ENCODE measurements at places on chromosomes 6 and 20.
A peak's percentile ranks its signal among the peaks of the same experiment; 100 is the strongest.

DNA sequence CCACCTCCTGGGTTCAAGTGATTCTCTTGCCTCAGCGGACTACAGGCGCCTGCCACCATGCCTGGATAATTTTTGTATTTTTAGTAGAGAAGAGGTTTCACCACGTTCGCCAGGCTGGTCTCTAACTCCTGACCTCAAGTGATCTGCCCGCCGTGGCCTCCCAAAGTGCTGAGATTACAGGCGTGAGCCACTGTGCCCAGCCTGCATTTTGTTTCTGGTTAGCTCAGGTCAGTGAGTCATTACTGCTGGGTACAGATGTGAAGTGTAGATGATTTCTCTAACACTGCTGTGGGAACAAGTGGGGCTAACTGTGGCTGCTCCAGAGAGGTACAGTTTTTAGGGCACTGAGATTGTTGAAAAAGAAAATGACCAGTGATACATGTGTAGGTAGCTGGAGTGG, 188.6 kb downstream of the PRL start:
- peak; percentile 20 for DNase-seq

GRCh38 chr6:27130668-27131428, 116.7 kb upstream of the PRSS16 start:
- DNase-seq, result no peak

DNA sequence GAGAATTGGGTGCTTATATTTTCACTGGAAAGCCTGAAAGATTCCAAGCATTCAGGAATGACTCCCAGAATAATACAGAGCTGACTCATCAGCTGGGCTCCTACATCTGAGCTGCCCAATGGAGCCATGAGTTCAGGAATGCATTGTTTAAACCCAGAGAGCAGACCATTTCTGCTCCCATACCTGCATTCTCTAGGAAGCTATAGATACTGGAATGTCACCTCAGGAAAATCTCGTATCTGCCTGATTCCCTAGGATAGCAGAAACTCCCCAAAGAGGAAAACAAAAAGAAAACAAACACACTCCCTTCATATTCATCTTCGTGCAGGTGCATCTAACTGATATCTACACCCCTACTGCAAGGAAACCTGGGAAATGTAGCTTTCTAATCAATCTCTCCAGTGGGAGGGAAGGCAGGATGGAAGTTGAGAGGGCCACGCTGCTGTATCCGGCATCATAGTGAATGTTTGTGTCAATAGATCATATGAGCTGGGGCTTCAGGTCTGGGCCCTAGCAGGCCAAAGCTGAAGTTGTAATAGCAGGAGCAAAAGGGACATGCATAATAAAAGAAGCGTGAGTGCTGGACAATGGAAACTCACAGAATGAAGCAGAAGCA, 8.2 kb upstream of the SLC2A12 start:
- DNase-seq, result peak; percentile 69

DNA sequence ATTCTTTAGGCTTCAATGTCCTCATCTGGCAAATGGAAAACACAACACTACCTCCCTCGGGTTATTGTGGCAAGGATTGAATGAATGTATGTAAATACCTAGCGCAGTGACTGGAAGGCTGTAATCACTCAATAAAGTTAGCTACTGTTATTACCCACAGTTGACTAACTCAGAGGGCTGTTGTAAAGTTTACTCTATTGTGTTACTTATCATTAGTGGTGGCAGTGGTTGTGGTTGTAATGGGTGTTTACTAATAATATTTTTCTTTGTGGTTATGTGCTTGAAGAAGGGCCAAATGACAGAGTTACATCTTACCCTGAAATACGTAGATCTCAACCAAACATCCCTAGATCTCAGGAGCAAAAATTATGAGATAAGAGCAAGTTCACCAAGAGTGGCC, 42.0 kb upstream of the PXDC1 start:
- no peak for DNase-seq

- no peak for DNase-seq
These were observed 49.2 kb downstream of the FAM217A start for GRCh38 chr6:4029687-4030086.

GRCh38 chr6:5208471-5208971, 52.2 kb downstream of the LYRM4 start:
- DNase-seq, result no peak

DNA sequence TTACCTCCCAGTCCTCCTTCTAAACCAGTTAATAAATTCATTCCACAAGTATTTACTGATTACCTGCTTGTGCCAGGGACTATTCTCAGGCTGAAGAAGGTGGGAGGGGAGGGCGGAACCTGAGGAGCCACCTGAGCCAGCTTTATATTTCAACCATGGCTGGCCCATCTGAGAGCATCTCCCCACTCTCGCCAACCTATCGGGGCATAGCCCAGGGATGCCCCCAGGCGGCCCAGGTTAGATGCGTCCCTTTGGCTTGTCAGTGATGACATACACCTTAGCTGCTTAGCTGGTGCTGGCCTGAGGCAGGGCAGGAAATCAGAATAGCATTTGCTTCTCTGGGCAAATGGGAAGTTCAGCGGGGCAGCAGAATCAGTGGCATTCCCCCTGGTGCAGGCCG, 4.9 kb upstream of the AAR2 start:
- no peak for DNase-seq

DNA sequence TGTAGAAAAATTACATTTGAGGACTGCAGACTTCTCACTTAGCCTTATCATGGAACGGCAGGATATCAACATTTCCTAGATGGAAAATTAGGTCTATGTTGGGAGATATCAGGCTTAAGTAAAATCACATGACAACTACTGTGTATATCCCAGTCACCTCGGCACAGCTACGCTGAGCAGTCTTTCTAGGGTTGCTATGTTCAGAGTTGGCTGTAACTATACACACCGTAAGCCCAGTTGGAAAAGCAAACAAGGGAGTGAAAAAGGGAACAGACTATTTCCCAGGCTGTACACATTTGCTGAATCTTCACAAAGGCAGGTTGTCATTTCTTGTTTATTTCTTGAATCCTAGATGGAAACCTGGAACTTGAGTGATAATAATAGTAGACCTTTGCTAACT, 80.7 kb upstream of the PTPRK start:
- DNase-seq, result peak; percentile 77

DNA sequence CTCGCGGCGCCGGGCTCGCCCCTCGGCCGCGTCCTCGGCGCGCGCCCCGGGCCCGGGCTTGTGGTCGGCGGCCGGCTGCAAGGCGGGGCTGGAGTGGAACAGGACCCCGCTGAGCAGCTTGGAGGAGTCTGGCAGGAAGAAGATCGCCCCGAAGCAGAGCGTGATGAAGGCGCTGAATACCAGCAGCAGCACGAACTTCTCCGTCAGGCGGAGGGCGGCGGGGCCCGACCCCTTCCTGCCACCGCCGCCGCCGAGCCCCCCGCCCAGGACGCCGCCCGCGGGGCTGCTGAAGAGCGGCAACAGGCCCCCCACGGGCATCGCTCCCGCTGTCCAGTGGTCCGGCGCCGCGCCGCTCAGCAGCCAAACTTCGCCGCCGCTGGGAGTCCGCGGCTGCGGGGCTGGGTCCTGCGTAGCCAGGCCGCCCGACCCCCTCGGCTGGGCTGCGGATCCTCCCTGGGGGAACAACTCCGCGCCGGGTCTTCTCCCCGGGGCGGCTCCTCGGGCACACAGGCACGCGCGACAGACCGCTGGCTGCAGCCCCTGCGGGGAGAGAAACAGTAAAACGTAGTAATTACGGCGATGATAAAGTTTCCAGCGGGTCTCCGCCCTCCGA, 707 bp downstream of the MAN1A1 start:
- DNase-seq, result no peak

DNA sequence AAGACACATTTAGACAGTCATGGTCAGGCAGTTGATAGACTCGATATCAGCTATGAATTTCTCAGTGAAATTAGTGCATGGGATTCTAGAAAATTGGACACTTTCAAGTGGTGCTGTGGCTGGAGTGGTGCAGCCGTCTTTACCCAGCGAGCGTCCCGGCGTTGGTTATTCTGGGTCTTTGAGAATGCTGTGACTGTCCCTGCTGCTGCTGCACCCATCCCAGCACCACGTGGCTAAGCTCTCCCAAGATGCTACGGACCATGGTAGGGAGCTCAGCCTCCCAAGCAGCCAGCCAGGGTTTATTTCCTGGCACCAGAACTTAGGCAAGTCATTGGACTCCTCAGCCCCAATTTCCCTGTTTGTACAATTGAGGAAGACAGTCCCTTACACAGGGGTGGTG, 147.2 kb upstream of the RPS6KA2 start:
- no peak for DNase-seq

- DNase-seq, result no peak
These were observed 10.8 kb upstream of the SNHG17 start for GRCh38 chr20:38445901-38446425.

DNA sequence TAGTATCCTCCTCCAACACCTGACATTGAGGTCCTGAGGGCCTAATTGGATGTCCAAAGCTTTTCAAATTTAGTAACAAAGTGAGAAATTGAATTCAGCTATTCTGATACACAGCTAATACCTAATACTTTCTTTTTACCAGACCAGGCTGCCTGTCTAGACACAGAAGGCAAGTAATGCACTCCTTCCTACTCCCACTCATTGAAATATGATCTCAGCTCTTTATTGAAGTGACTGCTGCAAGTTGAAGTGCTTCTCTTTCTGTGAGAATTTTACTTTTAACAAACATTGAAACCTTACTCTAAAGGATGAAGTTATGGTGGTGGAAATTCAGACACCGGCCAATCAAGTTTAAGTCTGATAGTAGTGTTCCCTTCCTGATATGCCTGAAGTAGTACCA, 90.8 kb upstream of the OGFRL1 start:
- DNase-seq, result peak; percentile 81

DNA sequence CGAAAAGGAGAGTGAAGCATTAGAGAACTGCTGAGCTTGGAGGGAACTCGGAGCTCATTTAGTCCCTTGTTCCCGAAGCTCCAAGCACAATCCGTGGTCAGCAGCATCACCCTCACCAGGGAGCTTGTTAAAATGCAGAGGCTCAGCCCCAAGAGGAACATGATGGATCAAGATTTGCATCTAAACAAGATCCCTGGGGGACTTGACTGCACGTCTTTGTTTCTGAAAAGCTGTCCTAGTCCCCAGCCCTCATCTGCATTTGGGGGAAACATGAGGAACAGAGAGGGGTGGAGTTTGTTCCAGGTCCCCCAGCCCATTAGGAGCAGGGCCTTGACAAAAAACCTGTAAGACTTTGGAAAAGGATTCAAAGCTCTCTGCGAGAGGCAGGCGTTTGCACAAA, 4.1 kb upstream of the LBP start:
- DNase-seq, result no peak

DNA sequence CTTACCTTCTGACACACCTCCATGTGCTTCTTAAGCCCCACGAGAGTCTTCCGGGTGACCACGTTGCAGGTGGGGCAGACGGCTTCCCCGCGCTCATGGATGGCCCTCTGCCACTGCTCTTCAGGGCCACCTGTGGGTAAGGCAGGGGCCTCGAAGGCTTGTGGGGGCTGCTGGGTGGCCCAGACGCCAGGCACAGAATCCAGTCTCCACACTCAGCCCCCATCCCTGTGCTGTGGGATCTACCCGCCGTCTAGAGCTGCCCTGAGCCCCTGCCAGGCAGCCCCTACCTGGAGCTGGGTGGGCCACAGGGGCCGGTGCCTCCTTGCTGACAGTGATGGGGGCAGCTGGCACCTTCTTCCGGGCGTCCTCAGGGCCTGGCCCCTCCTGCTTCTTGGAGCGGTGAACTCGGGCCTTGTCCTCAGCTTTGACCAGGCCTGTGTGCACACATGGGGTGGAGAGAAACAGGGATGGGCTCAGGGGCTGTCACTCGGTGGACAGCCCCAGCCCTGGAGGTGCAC, 5.9 kb downstream of the ZNF512B start:
- DNase-seq, result no peak

DNA sequence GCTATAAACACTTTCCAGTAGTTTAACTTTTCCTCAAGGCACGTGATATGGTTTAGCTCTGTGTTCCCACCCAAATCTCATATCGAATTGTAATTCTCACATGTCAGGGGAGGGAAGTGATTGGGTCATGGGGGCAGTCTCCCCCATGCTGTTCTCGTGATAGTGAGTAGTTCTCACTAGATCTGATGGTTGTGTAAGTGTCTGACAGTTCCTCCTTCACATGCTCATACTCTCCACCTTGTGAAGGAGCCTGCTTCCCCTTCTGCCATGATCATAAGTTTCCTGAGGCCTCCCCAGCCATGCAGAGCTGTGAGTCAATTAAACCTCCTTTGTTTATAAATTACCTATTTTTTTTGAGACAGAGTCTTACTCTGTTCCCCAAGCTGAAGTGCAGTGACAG, 127.9 kb downstream of the DTNBP1 start:
- DNase-seq, result no peak

Data from bronchial epithelial cell (primary cell).